ENCODE measurements at places on chromosomes 3 and 15. TPM values are rescaled to one million over a fixed set of nuclear protein-coding genes. Genes with fewer than 3 reads are reported as not detected.

The THOC7 gene
- 68.4 TPM for total RNA-seq

The AMT gene
- 2.5 TPM for total RNA-seq

The ZCWPW2 gene
- total RNA-seq: 0.18 TPM

The PRR20G gene
- total RNA-seq: not detected

- peak; percentile 72 for DNase-seq
These were observed 36.3 kb upstream of the TSC22D2 start for GRCh38 chr3:150371741-150372254.

GRCh38 chr3:24101676-24102168 is 156.6 kb downstream of the NR1D2 start:
- no peak for DNase-seq

- DNase-seq: peak; percentile 81
These were observed 42.7 kb downstream of the EIF2AK4 start for GRCh38 chr15:39976291-39977274.
